ENCODE measurements at places on chromosomes 2 and 18.

GRCh38 chr2:162328424-162329157, 10.1 kb upstream of the IFIH1 start:
- DNase-seq = no peak

DNA sequence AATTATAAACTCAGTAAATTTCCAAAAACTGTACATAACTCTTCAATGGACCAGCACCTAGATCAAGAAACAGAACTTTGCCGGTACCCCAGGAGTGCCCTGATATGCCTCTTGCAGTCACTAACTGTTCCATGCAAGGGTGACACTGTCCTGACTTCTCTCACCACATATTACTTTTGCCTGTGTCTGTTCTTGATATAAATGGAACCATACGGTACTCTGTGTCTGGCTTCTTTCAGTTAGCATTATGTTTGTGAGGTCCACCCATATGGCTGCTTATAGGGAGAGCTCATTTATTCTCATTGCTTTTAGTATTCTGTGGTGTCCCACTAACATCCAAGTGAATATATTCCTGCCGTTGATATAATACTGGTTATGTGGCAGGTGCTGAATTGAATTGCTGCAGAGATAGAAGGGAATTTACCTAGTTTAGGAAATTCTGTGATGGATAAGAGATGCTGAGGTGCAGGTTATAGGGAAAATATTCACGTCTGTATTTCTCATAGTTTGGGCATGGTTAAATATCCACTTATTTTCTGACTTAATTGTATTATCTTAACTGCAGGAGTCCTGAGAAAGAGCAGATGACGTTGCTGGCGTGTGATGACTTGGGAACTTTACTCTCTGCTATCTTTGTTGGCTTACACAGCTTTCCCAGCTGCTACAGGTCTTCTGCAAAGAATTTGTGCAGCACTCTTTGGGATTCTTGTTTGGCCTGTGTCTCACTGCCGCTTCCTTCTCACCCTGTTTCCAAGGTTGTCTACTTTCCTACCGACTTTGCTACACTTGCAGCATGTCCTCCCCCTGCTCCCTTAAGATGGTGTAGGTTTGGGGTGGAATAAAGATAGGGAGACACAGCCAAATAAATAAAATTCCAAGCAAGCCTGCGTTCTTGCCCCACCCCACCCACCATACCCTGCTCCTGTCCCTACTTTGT, 107.9 kb downstream of the MAP4K4 start:
- no peak for DNase-seq

GRCh38 chr2:1949265-1949664, 204.9 kb upstream of the PXDN start:
- no peak for DNase-seq

GRCh38 chr2:69514406-69514805, 77.2 kb upstream of the NFU1 start:
- DNase-seq = no peak

- DNase-seq = no peak
These were observed 785.5 kb upstream of the RAB6C start for GRCh38 chr2:129193961-129194360.

DNA sequence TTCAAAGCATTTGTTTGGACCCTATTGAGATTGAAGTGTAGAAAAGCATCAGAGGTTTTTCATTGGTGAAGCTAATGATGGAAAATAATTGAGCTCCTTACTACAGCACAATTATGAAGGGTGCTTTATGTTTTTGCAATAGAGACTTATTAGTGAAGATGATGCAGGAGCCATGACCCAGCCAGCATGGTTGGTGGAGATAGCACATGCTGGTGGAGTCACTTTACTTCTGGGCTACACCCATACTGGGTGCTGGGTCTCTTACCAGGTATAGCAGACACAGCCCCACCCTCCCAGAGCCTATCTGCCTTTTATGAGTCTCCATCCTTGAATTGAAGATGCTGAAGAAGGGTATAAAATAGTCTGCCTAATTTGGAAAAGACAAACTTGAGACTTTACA, 3.6 kb downstream of the ACP1 start:
- DNase-seq = no peak

GRCh38 chr2:205763708-205764211, 81.5 kb downstream of the NRP2 start:
- no peak for DNase-seq

DNA sequence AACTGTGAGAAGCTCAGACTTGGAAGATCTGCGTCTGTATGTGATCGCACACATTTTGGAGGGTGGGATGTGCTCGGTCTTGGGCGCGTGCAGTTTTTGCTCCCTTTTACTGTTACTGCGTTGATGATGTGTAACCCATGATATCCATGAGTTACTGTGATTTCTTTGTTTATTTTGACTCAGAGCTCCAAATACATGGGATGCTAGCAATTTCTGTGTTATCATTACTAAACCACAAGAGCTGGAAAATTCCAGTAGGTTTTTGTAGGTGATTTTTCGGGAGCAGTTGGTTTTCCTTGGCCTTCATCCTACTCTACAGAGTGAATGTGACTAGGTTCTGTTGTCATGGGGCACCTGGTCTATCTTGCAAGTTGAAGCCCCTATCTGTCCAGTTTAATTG, 124.2 kb downstream of the AGAP1 start:
- no peak for DNase-seq

- no peak for DNase-seq
These were observed 43.1 kb downstream of the MOGAT1 start for GRCh38 chr2:222714361-222715241.

DNA sequence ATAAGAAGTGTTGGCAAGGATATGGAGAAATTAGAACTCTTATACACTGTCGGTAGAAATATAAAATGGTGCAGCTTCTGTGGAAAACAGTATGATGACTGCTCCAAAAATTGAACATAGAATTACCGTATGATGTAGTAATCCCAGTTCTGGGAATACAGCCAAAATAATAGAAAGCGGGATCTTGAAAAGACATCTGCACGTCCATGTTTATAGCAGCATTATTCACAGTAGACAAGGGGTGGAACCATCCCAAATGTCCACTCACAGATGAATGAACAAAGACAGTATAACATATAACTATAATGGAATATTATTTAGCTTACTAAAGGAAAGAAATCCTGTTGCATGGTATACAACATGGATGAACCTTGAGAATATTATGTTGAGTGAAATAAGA, 257.7 kb downstream of the TDRD15 start:
- no peak for DNase-seq

GRCh38 chr2:205696331-205696926, 14.1 kb downstream of the NRP2 start:
- DNase-seq = no peak

DNA sequence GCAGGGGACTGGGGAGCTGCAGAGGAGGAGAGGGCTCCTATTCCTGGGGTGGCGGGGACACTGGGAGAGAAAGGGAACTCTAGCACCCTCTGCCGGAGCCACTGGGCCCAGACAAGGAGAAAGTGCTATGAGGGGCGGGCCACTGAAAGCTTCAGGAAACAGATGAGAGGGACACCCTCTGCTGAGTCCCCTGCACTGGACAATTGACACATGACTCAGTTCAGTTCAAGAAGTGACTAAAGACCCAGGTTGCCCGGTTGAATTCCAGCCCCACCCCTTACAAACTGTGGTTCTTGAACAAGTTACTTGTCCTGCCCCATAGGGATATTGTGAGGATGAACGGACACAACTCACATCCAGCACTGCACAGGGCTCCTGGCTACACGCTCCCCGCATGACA, 5.0 kb downstream of the RUFY4 start:
- DNase-seq = no peak

DNA sequence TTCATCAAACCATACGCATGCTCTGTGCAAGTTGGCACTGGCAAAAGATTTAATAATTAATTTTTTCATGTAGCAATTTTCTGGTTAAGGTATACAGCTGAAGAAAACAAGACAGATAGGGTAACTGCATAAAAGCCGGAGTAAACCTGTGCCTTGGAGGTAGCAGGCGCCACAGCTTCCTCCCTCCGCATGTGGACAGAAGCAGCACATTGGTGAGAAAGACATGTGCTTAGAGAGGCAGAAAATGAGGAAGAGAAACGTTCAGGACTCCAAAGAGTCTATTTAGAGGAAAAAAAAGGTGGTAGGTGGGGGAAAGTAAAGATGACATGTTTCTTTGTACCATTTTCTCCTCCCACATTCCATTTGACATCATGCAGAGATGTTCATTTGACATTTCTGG, 9.3 kb downstream of the ST6GAL2 start:
- DNase-seq = no peak

GRCh38 chr2:197908990-197909776, 104.8 kb downstream of the PLCL1 start:
- no peak for DNase-seq
